ENCODE measurements at places on chromosomes 16 and 17.

DNA sequence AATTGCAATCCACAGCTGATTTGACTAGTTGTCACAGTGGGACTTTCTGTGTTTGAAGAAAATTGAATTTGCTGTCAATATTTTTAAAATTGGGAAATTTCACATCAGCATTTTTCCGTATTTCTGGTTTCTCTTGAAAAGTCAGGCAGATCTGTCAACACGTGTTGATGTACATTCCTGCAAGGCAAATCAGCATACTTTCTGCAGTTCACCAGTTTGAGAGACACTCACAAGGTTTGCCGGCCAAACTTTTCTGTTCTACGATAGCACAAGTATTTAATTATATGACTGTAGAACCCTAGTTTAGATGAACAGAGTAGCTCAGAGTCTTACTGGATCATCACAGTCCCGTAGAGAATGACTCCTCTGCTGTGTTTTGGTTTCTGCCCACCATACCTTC lies 102.0 kb downstream of the ADAMTS18 start:
- DNase-seq = no peak

DNA sequence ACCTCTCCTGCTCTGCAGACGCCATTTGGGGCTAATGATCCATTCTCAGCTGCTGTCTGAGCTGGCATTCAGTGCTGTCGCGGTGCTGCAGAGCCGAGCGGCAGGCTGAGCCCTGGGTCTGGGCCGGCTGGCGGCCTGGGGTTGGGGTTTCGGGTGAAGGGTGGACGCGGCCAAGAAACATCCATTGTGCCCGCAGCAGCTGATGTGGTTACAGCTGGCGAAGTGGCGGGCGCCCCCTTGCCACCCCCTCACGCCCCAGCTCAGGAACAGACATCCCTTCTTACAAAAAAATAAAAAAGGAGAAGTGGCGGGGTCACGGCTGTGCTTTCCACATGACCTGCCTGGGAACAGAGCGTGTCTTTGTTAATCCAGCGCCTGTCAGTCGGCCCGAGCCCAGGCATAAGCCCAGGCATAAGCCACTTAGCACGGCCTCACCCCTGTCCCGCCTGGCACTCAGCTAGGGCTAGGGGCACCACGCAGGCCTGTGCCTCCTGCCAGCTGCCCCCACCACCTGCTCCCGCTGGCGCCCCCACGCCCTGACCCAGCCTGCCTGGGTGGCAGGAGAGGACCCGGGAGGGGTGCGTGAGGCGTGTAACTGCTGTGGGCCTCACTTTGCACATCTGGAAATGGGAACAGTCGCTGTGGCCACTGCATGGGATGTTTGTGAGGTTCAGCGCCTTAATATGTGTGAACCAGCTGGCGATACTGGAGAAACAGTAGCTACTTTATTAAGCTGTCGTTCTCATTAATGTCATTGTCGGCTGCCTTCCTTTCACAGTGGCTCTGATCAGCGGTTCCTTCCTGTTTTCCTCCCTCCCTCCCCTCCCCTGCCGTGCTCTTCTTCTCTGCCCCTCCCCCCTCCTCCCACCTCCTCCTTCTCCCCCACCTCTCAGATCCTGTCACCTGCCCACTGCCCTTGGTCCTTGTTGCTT lies 197.7 kb upstream of the CIBAR2 start:
- DNase-seq = peak; percentile 86

DNA sequence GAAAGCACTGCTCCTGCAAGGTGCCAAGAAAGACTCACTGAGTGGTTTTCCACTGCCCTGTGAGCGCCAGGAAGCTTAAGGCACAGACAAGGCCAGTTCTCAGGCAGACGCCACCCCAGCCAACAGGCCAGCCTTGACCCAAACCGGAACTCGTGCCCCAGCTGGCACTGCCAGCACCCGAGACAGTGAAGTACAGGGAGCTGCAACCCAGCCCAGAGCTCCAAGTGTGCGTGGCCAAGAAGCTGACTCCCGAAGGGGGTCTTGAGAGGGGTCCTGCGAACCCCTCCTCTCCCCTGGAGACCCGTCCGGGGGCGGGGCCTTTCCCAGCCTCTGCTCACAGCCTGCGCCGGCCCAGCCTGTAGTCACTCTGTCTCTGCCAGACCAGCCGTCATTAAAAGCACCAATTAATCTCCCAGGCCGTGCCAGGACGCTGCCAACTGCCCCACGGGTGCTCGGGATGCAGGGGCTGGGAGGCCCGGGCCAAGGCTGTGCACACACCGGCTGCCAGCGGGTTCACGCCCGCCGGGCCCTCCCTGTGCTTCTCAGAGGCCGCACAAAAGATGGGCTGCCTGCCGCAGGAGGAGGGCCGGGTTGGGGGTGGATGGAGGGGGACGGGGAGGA lies 4.4 kb upstream of the SOX8 start:
- no peak for DNase-seq

DNA sequence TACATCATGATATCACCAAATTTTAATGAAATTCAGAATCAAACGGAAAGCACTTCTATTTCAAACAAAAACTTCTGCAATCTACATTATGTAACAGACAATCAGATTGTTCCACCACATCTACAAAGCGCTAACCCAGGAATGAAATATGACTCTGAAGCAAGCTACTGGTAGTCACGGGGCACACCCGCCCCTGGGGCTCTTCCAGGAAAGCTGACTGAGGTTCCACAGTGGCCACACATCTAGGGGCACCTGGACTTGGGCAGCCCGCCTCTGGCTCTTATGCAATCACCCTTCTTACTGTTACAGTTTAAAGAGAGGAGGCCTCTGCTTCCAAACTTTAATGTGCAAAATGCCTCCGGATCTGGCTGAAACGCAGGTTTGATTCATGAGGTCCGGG lies 27.5 kb downstream of the ZCCHC14 start:
- peak; percentile 84 for DNase-seq

- DNase-seq = no peak
Measured at GRCh38 chr16:54938212-54939028, 7.8 kb downstream of the IRX5 start.

- no peak for DNase-seq
Measured at GRCh38 chr17:77049440-77049839, 91.3 kb upstream of the SEC14L1 start.

DNA sequence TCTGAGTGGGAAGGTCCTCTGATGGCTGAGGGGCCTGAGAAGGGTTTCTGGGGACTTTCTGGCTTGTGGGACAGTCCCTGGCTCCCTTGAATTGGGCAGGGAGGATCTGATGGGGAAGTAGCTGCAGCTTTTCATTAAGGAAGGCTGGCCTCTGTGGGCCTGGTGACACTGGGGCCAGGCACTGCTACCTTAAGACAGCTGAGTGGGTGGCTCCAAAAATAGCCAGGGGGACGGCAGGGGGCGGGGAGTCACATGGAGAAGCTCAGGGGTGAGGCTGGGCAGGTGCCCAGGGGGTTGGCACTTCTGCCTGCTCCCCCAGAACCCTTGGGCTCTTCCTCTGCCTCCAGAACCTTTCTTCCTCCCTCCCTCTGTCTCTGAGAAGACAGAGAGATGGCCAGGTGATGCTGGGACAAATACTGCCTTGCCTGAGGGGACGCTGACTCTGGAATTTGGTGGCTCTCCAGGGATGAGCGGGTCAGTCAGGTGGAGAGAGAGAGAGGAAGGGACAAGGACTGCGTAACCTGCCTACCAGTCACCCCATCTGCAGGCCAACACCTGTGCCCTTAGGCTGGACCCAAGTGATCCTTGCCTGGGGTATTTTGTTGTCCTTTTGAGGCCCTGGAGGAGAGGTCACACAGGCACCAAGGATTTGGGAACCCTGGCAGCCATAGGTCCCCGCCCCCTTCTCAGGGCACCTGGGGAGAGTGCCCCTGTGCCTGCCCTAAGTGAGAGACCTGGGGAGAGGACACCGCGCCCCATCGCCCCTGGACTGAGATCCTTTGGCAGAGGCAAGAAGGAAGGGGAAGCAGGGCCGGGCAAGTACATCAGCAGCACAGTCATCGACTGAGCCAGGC lies 1.7 kb upstream of the SGCA start:
- DNase-seq = no peak

DNA sequence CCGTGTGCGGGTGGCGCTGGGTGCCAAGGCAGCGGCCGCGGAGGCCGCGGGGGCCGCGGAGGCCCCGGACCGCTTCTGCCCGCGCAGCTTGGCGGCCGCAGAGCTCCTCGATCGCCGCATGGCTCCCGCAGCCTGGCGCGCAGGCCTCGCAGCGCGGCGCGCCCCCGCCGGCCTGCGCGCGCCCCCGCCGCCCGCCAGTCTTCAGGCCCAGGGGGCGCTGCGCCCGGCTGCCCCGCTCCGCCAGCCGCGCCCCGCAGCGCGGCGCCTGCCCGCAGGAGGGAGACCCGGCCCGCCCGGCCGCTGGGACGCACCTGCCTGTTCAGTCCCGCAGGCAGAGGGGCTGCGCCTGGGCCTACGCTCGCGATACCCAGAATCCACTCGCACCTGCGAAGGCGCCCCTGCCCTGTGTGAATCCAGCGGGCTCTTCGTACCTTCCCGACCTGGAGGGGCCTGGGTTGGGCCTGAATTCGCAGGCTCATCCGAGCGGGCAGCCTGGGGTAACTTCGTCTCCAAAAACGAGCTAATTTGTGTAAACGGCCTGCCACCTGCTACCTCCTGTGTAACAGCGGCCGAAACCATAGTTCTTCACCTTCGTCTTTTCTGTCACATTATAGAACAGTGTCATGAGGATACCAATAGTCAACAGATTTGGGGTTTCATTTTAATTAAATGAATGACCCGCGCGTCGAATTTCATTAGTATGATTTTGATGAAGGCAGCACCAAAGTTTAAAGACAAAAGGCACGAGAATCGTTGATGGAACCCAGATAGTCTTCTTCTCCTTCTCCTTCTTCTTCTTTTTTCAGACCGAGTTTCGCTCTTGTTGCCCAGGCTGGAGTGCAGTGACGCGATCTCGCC lies at the start of gene CENPV:
Gene CENPV, minus strand, starts transcription at position 153 of the 858 bp plus-strand sequence. Its CDS starts 33 bp downstream, at position 120.
- DNase-seq = peak; percentile 61

DNA sequence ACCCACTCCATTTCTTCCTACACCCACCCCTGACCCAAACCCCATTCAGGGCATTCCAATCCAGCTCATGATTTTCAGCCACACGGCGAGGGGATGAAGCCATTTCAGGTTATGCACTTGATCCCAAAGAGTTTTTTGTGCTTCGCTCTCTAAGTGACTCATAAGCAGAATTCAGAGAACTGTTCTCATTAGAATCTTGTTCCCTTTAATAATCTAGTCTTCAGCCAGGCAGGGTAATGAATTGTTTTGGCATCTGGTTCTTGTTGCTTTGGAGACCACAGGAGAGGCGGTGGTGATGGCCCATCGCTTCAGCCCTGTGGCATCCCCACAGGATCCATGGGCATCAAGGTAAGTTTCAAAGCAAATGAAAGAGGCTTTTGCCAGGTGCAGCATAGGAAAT lies 4.8 kb upstream of the KRT31 start:
- no peak for DNase-seq

DNA sequence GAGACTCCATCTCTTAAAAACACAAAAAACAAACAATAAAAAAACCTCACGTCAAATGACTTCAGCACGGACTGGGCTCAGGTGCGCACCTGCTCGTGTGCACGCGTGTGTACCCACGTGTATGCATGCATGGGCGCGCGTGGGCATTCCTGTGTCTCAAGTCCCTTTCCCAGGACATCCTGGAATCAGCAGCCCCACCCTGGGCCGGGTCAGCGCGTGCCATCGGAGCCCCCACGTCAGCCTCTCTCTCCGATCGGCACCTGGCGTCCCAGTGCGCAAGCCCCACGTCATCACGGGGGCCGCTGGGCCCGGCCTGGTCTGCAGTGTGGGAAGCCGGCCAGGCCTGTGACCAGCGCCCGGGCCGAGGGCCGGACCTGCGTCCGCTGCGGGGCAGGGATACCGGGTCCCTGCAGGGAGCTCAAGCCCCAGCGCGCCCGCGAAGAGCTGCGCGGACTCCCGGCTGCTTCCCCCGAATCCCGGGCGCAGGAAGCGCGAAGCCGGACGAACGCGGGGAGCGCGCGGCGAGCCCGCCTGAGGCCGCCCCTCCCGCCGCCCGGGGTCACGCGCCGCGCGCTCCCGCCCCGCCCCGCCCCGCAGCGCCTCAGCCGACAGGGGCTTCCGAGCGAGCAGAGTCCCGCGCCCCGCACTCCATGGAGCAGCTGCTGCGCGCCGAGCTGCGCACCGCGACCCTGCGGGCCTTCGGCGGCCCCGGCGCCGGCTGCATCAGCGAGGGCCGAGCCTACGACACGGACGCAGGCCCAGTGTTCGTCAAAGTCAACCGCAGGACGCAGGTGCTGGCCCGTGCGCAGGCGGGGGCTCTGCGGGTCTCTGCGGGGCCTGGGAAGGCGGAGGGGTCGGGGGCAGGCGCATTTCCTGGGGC lies at the start of gene FN3K:
Gene FN3K, plus strand, starts transcription at position 629 of the 880 bp plus-strand sequence. Its CDS starts 22 bp downstream, at position 651.
- peak; percentile 85 for DNase-seq

All from sciatic nerve (tissue), 2 donors.